Vagina (tissue), 2 donors: ENCODE measurements at places on chromosomes 5 and 9. TPM values are rescaled to one million over a fixed set of nuclear protein-coding genes. Genes with fewer than 3 reads are reported as not detected.

Gene PKD2L2
- not detected for total RNA-seq

Gene GCNT4
- 2.5 TPM for total RNA-seq

Gene TMEM174
- total RNA-seq: not detected

Gene PCDHA9
- 0.25 TPM for total RNA-seq

Gene STX17
- 55.7 TPM for total RNA-seq

Gene LIX1
- total RNA-seq: not detected

Gene SLC25A2
- not detected for total RNA-seq

Gene OLFML2A
- 39.3 TPM for total RNA-seq

Gene RLN1
- not detected for total RNA-seq

Gene CXCL14
- 62.1 TPM for total RNA-seq

Gene GTF3C5
- total RNA-seq: 53.8 TPM

Gene HAPLN1
- total RNA-seq: not detected

Gene CARD6
- total RNA-seq: 12.3 TPM

Gene BTNL3
- total RNA-seq: not detected

Gene PAX5
- 0.25 TPM for total RNA-seq

Gene DIAPH1
- total RNA-seq: 64.1 TPM

Gene SPATA24
- 12.3 TPM for total RNA-seq

Gene RAPGEF6
- total RNA-seq: 19.2 TPM

Gene C5orf58
- not detected for total RNA-seq

Gene HAVCR2
- total RNA-seq: 4.4 TPM

Gene PCDHGA5
- total RNA-seq: 8.6 TPM

Gene WDR38
- not detected for total RNA-seq

Gene PCDHA7
- total RNA-seq: 0.49 TPM

Gene MARVELD2
- total RNA-seq: 6.4 TPM

Gene CSF1R
- 21.4 TPM for total RNA-seq

Gene PLPP6
- total RNA-seq: 7.1 TPM

Gene DNM1
- total RNA-seq: 33.4 TPM

Gene ROR2
- 22.3 TPM for total RNA-seq

Gene IRGM
- total RNA-seq: 0.98 TPM

Gene QSOX2
- 6.1 TPM for total RNA-seq

Gene INSL4
- not detected for total RNA-seq

Gene IL11RA
- 30.7 TPM for total RNA-seq

Gene RASGRF2
- 8.8 TPM for total RNA-seq

Gene ANKHD1
- 140 TPM for total RNA-seq

Gene NR4A3
- 23.3 TPM for total RNA-seq

Gene LPAR1
- 83.0 TPM for total RNA-seq

Gene IFNB1
- total RNA-seq: not detected

Gene OR1Q1
- total RNA-seq: not detected

Gene PALM2AKAP2
- total RNA-seq: 7.9 TPM

Gene GLE1
- total RNA-seq: 20.9 TPM

Gene IRX4
- 26.8 TPM for total RNA-seq

Gene KCNIP1
- not detected for total RNA-seq

Gene GALNT12
- 5.4 TPM for total RNA-seq

Gene CDH9
- total RNA-seq: not detected

Gene SURF2
- 19.9 TPM for total RNA-seq

Gene SLC22A5
- total RNA-seq: 15.2 TPM
